Suppressor macrophage (primary cell): ENCODE measurements at places on chromosomes 7 and 10.

DNA sequence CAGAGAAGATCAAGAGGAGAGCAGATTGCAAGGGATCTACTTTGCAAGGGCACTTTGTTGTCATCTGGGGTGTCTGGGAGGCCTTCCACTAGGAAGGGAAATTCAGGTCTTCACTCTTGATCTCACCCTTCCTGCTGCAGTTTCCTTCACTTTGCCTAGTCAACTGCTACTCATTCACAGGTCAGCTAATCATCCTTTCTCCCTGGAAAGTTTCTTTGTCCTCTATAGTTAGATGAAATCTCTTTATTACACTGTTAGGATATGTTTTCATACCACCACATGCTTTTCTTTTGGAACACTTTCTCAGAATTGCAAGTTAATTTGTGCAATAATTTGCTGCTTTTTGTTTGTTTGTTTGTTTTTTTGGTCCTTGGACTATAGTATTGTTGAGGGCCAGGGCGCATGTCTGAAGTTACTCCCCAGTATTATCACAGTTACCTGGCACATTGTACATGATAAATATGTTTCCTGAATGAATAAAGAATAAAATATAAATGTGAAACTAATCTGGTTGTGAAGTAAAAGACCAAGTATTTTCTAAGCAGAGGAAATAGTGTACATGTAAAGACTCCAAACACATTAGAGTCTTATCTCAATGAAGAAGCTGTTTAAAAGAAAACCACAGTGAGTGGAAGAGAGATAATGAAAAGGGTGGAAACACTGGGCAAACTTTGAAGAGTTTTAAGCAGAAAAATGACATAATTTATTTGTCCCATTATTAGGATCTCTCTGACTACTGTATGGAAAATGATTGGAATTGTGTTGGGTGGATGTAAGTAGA is 139.9 kb upstream of the DGKB start:
- no peak for DNase-seq

DNA sequence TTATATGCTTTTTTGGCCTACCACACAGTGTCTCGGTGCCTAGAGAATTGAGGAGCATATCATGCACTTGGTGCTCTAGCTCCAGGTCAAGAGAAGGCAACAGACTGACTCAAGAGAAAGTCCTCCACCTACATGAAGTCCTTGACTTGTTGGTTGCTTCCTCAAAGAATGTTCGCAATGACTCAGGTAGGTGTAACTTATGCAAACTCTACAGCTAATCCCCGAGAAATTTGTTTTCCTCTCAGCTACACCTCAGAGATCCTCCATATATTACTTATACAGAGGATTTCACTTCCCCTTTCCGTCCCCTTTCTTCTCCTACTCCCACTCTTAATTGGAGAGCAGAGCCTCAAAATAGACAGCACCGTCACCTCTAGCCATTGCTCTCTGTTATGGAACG is 1013.1 kb downstream of the KCNMA1 start:
- DNase-seq, result peak; percentile 48

DNA sequence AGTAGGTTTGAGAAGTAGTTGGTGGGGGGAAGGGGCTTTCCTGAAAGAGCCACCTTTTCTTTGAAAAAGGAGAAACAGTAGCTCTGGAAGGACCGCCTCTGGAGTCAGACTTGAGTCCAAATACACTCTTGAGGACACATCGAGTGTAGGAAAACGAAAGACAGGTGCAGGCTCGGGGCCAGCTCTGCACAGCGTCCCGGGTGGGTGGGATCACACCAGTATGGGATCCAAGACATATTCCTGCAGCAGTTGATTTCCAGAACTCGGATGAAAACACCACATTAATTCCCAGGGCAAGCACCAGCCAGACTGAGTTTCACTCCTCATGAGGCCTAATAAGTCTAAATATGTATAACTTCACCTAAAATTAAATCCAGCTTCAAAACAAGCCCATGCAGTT is 61.4 kb downstream of the ASB13 start:
- no peak for DNase-seq

GRCh38 chr10:4107285-4107851 is 322.4 kb upstream of the KLF6 start:
- DNase-seq, result peak; percentile 70

GRCh38 chr10:5070648-5071410 is 23.4 kb upstream of the AKR1C3 start:
- DNase-seq, result no peak

DNA sequence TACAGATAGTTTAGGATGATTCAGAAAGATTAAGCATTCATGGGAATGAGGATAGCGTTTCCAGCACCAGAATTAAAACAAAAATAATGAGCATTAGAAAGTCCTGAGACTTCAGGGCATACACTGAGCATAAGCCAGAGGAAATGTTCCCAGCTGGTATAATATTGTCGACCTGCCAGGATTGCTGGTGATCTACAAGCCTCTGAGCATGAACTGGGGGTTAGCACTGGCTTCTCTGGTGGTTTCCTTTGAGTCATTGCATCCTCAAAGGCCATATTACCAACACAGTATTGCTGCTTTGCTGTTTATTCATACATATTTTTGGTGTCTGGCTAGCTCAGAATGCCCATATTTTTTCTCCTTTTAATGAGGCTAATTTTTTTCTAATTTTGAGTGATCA is 10.7 kb upstream of the ATRNL1 start:
- no peak for DNase-seq

- DNase-seq, result no peak
These were observed 171.1 kb upstream of the TMEM196 start for GRCh38 chr7:19944363-19945120.

DNA sequence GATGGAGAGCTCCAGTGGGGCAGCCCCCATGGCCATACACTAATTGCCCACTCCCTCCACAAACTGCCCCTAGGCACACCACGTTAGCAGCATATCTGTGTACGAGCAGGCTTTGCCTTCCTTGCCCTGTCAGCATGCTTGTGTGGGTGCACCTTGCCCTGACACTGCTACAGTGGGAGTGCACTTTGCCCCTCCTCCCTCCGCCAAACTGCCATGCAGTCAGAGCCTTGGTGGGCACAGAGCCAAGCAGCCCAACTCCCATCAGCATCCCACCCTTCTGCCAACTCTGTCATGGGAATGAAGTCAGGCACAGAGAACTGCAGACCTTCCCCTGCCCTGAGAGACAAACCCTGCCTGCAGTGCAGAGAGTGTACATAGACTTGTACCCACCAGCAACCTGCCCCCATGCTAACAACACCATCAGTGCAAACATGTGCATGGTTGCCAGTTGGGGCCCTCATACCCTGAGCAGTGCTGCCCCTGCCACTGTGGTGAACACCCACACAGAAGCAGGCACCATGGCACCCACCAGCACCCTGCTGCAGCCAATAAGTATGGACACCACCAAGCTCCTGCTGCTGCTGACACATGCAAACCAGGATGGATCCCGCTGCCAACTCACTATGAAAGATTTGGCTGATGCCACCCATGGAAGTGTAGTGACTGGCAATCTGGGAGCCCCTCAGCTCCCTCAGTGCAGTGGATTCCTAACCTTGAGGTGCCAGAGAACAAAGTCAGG is 1197.7 kb upstream of the CELF2 start:
- no peak for DNase-seq

- DNase-seq, result peak; percentile 44
These were observed 341 bp downstream of the GOT1 start for GRCh38 chr10:99430116-99430450.

DNA sequence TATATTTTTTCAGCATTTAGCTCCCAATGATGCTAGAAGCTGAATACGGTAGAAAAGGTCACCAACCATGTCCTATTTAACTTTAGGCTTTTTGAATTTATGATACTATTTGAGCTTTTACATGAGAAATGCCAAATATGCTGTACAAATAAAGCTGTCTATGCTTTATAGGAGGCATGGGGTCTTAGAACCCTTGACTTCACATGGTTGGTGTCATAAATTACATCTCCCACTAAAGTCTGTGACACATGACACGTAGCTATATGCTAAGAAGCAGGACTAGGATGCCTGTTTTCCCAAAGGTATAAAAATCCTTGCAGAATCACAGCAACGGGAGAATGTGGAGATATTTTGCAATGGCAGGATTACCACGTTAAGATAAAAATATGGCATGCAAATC is 960.4 kb downstream of the PCDH15 start:
- no peak for DNase-seq

GRCh38 chr7:133560900-133561299 is 308.0 kb downstream of the EXOC4 start:
- no peak for DNase-seq

DNA sequence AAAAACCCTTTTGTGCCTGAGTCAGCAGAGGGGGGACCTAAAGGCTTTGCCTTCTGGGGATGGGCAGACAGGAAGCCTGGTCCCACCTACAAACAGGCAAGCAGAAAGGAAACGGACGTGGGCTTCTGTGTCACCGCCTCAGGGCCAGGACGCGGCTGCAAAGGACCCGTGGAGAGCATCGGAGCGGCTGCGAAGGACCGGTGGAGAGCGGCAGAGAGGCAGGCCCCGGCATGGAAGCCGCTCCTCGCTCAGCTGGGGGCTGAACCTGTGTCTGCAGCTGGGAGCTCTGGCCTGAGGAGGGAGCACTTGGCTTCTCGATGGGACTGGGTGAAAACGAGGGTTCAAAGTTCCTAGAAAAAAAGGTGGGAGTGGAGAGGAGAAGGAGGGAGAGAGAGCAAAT is 125.4 kb upstream of the PPP2R2D start:
- no peak for DNase-seq

GRCh38 chr10:5710859-5711258 is 26.2 kb downstream of the TASOR2 start:
- DNase-seq, result no peak

GRCh38 chr10:61068471-61068870 is 124.5 kb upstream of the RHOBTB1 start:
- DNase-seq, result no peak

- DNase-seq, result no peak
These were observed 1310.5 kb upstream of the CELF2 start for GRCh38 chr10:9707216-9707615.

DNA sequence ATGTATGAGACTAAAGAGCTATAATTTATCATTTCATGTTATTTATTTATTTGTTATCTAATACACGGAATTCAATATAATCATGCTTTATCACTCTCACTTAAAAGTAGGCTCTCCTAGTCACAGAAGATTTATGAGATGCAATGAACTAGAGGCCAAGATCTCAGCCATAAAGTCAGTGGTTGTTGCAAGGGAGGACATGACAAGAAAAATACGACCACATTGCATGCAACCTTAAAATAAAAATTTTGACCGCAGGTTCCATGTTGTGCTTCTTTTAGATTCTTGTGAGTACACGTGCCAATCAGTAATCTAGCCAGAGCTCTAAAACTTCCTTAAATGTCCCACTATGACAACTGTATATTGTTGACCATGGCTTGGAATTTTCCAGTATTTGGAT is 75.9 kb upstream of the SP8 start:
- DNase-seq, result no peak
